Hepatic stellate cell (primary cell): ENCODE measurements at places on chromosomes 7 and 10.

- DNase-seq, result no peak
Measured at GRCh38 chr7:29432721-29433120, 130.9 kb upstream of the PRR15 start.

DNA sequence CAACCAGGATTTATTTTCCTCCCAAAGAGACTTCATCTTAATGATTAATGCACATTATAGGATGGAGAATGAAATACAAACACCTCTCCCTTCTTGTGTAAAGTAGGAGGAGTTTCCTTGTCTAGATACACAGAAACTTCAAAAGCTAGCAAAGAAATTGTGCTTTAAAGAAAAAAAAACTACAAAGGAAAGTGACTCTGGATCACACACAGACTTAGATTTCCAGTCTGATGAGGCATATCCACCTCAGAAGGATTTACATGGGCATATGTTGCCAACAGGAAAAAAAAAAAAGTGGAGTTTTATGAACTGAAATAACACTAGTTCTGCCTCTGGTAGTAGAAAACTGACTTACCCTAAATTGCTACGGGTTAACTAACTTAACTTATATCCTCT is 449.6 kb downstream of the KCNMA1 start:
- DNase-seq, result no peak

- DNase-seq, result no peak
Measured at GRCh38 chr7:13032084-13032483, 344.7 kb downstream of the ARL4A start.

- DNase-seq, result no peak
Measured at GRCh38 chr10:75009426-75009825, 102.0 kb upstream of the SAMD8 start.

DNA sequence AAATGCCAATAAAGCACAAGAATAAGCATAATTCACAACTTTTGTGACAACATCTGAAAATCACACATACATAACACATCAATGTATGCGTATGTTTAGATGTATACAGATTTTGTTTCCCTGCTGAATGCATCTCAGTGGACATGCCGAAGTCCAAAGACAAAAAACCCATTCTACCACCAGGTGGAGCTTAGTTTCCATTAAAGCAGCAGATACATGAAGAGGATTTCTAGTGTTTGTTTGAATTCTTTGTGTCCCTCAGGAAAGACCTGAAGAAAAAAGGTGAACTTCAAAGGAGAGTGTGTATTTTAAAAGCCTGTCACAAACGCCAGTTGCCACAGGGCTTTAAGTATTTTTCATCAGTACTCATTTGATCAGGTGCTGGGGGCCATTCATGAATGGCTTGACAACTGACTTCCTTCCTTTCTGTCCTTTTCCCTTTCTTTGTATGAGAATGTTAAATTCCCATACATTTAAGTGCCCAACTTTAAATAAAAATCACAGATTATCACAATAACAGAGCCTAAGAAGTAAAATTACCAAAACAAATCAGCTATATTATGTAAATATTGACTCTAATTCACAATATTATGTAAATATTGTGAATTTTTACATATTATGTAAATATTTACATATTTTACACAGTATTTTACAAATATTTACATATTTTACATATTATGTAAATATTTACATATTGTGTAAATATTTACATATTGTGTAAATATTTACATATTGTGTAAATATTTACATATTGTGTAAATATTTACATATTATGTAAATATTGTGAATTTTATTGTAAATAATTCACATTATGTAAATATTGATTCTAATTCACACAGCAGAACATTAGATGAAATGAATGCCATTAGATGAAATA is 343.0 kb downstream of the CRPPA start:
- peak; percentile 5 for DNase-seq

DNA sequence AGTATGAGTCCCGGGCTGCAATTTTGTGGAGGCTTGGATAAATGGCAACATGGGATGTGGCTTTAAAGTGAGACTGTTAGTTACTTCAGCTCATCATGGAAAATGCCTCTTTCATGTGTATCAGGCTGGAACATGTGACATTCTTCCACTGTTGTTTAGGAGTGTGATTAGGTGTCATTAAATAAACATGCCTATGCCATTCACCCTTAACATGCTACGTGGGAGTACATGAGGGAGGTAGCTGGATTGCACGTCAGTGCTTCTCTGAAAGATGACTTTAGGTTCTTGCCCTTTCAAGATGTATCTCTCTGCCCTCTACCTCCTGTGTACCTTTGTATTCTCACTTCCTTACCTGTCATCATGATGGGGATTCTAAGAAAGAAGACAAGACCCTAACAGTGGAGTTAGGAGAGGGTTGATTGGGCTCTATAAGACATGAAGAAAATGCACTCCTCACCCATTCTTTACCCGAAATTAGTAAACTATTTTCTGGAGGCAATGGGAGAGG is 8.9 kb downstream of the AKR1E2 start:
- DNase-seq, result no peak

DNA sequence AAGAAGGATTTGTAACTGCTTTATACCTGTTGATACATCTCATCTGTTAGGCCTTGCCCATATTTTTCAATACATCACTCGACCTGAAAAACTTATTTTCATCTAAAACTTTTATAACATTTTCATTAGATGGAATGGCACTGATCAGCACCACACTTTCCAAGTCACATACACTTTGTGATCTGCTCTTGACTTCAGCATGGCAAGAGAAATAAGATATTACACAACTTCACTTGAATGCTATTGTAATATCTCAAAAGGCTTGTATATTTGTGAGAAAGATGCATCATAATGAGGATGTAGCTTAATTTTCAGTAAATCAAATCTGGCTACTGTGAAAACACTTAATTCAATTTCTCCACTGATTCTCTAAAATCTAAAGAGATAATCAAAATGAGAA is 126.2 kb downstream of the MICU1 start:
- DNase-seq, result no peak

DNA sequence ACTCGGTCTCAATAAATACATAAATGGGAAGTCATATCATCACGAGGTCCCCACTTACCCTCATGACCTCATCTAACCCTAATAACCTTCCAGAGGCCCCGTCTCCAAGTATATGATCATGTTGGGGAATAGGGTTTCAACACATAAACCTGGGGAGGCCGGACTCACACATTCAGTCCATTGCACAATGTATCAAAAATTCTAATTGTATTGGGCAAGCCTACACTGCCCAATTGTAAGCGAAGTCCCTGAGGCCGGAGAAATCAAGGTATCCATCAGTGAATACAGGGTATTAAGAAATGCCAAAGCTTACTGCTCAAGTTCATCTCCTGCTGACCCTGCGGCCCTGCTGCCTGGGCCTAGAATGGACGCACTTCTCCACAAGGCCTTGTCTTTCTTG is 69.6 kb downstream of the PARP12 start:
- no peak for DNase-seq

DNA sequence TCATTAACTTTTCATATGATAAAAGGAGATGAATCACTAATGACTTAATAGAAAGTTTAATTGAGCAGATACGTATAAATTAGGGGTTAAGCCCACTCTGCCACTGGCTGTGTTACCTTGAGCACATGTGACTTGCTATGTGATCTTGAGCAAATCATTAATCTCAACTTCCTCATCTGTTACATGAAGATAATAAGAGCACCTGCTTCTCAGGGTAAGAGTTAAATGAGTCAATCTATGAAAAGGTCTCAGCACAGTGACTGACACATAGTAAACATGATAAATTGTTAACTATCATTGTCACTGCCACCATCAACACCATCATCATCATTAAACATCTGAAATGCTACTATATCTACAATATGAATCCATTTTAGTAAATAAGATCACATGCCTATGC is 110.8 kb downstream of the TPK1 start:
- DNase-seq, result no peak

- no peak for DNase-seq
Measured at GRCh38 chr7:102063690-102064180, 222.9 kb upstream of the SH2B2 start.

DNA sequence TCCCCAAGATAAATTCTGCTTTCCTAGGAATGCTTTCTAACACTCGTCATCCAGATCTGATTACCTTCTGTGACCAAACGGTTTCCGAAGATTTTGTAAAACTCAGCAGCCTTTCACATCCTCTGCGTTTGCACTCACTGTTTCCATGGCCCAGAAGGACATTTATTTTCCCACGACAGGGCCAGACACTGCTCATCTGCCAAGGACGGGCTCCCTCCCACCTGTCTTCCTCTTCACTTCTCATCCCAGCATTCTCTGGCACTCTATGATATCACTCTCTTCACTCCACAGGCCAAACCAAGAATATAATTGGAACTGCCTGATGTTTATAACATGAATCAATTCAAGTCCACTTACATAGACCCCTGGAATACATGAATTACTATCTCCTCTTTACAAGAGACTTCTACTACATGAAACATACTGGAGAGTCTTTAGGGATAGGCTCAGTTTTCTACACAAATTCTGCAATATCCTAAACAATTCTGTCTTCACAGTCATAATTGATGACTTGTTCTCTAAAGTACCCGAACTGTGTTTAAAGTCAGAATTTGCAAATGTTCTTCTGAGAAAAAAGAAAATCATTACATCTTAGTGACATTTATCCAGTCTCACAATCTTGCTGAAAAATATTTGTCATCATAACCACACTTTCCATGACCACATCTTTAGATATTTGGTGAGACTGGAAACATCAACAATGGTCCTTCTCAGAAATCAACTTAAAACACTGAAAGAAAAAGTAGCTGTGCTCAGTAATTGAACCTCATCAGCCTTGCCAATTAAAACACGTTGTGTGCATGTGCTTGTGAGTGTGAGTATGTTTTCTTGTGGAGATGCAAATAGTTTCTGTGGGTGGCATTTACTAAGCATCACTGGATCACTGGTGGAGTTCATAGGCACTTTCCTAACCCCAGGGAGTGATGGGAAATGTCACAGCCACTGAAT is 79.5 kb upstream of the PRSS58 start:
- no peak for DNase-seq

- no peak for DNase-seq
Measured at GRCh38 chr7:141344153-141344935, 206.9 kb upstream of the AGK start.

DNA sequence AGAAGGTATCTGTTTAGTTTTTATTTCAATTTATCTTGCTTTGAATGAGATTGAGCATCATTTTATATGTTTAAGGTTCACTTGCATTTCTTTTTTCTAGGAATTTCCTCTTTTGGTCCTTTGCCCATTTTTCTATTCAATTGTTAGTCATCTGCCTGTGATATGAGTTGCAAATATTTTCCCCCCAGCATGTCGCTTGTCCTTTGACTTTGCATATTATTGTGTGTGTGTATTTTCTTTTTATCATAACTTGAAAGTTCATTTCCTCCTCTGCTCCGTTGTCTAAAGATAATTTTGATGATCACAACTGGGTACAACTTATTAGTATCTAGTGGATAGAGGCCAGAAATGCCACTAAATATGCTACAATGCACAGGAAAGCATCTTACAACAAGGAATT is 132.7 kb upstream of the MDFIC start:
- no peak for DNase-seq

GRCh38 chr7:151276666-151277590 is 28.4 kb upstream of the SMARCD3 start:
- peak; percentile 71 for DNase-seq

GRCh38 chr10:17237915-17238444 is 9.9 kb downstream of the VIM start:
- no peak for DNase-seq

- peak; percentile 75 for DNase-seq
Measured at GRCh38 chr7:101169838-101170551, 4.6 kb upstream of the VGF start.

- no peak for DNase-seq
Measured at GRCh38 chr10:60073397-60073780, 167.0 kb upstream of the CCDC6 start.

DNA sequence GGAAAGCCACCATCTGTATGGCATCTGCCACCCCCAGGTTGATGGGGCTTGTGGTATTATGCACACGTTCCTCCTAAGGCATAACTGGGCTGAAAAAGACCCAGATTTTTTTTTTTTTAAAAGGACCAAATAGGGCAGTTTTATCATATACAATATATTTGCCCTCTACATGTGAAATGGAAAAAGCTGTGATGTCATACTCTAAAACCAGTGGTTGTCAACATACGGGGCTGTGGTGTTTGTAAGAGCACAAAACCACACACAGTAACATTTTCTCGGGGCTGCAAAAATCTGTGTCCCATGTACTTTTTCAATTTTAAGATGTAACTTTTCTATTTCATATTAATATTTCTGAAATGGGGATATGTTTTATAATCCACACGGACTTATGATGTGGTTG is 34.9 kb downstream of the FAM171A1 start:
- DNase-seq, result no peak

- DNase-seq, result no peak
Measured at GRCh38 chr7:156073366-156074052, 261.2 kb upstream of the SHH start.

- no peak for DNase-seq
Measured at GRCh38 chr7:140982508-140982907, 32.2 kb downstream of the MRPS33 start.

GRCh38 chr7:93159490-93159889 is 11.3 kb upstream of the SAMD9L start:
- no peak for DNase-seq

GRCh38 chr10:131533846-131534526 is 222.5 kb upstream of the TCERG1L start:
- no peak for DNase-seq

DNA sequence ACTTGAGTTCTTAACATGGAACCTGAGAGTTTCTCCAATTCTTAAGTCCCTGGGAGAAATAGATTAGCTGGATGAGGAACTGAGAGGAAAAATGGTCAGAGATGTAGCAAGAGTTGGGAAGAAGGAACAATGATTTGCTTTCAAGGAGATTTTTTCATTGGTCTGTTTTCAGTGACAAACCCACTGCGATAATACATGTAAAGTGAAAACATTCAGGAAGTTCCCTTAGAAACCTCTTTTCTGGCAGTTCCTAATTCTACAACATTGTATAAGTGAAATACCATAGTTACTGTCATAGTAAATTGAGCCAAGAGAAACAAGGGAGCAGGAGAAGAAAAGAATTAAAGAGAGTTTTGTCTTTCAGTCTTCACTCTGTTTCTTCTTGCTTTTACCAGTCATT is 12.1 kb upstream of the MAGI2 start:
- DNase-seq, result no peak

- DNase-seq, result no peak
Measured at GRCh38 chr10:130018730-130019185, 54.7 kb upstream of the EBF3 start.

DNA sequence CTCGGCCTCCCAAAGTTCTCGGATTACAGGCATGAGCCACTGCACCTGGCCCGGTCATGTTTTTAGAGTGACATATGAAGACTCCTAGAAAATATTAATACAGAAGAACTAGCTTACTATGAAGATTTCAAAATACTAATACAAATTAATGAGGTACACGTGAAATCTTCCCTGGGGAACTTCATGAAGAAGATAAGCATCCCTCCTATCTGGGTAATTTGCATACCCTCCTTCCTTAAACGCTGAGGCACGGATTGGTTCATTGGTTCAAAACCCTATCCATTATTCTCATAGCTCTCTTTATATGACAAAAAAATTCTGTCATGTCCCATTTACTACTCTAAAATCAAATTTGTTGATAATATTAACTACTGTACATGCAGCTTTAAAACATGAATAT is 224.8 kb upstream of the KLF14 start:
- DNase-seq, result no peak

GRCh38 chr7:139871820-139872219 is 42.8 kb downstream of the TBXAS1 start:
- DNase-seq, result no peak
